ENCODE measurements at places on chromosomes 5 and 9.

- H3K27me3 ChIP-seq, result no peaks in the 10 kb centered on the region
- H3K27ac ChIP-seq, result no peak overlapping the region
- no peaks in the 10 kb centered on the region for H3K4me1 ChIP-seq
- no peak for DNase-seq
- H3K36me3 ChIP-seq, result no peaks in the 10 kb centered on the region
Observed at GRCh38 chr5:177605667-177606066, 5.7 kb downstream of the B4GALT7 start.

DNA sequence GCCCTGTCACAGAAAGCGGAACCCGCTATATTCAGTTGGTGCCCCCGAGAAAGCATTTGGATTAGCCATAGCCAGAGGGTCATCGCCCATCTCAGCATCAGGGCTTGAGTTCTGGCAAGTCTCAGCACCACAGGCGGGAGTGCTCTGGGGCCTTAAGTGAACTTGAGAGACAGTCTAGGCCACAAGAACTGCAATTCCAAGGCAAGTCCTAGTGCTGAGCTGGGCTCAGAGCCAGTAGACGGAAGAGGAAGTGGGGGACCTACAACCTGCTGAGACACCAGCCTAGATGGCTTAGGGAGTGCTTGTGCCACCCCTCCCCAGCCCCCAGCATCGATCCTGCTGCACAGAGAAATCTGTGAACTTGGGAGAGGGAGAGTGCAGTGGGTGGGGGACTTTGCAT, 594.9 kb downstream of the CCDC171 start:
- no peaks in the 10 kb centered on the region for H3K36me3 ChIP-seq
- no peak for DNase-seq
- no peak overlapping the region for H3K4me3 ChIP-seq
- H3K27me3 ChIP-seq, result no peaks in the 10 kb centered on the region
- H3K27ac ChIP-seq, result no peak overlapping the region

DNA sequence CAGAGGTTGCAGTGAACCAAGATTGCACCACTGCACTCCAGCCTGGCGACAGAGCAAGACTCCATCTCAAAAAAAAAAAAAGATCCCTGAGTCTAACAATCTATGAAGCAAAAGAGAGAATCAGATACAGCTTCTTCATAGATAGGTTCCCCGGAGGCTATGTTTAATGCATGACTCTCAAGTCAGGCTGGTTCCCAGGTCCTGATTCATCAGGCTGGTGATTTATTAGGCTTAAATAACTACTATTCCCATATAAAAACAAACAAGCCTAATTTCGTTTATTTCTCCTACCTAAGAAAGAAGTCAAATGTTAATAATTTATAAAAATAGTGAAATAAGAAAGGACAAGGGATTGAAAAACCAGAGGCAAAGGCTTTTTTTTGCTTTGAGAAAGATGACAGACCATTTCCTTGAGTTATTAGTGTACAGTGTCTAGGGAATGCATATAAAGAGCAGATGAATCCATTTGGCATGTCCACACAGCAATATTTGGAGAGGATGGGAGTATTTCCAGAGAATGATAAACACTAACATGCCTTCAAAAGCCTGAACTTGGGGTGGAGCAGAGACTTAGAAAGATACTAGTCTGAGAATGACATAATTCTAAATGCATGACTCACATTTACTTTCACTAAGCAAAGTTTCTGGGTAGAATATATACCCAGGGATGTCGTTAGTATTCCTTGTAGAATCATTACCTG, 115.3 kb downstream of the NREP start:
- H3K27ac ChIP-seq, result no peak overlapping the region
- H3K4me3 ChIP-seq, result no peak overlapping the region
- no peaks in the 10 kb centered on the region for H3K27me3 ChIP-seq
- H3K4me1 ChIP-seq, result no peaks in the 10 kb centered on the region

GRCh38 chr5:34042321-34042720, 692 bp downstream of the C1QTNF3 start:
- no peak for DNase-seq
- H3K36me3 ChIP-seq, result no peaks in the 10 kb centered on the region

DNA sequence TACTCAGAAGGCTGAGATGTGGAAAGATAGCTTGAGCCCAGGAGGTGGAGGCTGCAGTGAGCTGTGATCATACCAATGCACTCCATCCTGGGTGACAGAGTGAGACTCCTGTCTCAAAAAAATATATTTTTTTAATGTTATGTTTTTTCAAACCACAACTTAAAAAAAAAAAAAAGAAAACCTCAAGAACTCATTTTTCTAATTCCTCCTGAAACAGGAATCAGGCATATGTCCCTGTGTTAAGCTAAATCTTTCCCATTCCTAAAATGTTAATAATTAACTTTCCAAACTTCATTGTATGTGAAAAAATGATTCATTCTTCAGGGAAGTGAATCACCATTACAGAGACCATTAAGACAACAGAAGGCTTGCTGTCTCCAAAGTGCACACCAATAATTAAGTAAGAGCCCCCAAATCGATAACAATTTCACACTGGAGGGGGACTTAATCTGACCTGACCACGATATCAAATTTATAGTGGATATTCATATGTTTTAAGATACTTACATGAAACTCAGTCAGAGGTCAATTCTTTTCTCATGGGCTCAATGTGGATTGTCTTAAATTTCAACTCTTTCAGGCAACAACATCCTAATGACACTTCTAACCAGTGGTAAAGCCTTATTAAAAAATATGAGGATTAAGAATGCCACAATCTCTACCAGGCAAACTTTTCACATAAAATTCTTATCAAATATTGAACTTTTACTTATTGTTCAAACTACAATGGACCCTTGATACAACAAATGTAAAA, 5.2 kb downstream of the CEMIP2 start:
- no peak overlapping the region for H3K27ac ChIP-seq
- no peak overlapping the region for H3K4me3 ChIP-seq
- no peaks in the 10 kb centered on the region for H3K36me3 ChIP-seq
- no peak for DNase-seq
- peaks cover 13% of the 10 kb centered on the region for H3K4me1 ChIP-seq
- H3K27me3 ChIP-seq, result no peaks in the 10 kb centered on the region

- no peaks in the 10 kb centered on the region for H3K4me1 ChIP-seq
- no peaks in the 10 kb centered on the region for H3K27me3 ChIP-seq
- DNase-seq, result no peak
- no peaks in the 10 kb centered on the region for H3K36me3 ChIP-seq
- no peak overlapping the region for H3K4me3 ChIP-seq
Observed at GRCh38 chr5:150117945-150118560, 31.7 kb upstream of the CSF1R start.

DNA sequence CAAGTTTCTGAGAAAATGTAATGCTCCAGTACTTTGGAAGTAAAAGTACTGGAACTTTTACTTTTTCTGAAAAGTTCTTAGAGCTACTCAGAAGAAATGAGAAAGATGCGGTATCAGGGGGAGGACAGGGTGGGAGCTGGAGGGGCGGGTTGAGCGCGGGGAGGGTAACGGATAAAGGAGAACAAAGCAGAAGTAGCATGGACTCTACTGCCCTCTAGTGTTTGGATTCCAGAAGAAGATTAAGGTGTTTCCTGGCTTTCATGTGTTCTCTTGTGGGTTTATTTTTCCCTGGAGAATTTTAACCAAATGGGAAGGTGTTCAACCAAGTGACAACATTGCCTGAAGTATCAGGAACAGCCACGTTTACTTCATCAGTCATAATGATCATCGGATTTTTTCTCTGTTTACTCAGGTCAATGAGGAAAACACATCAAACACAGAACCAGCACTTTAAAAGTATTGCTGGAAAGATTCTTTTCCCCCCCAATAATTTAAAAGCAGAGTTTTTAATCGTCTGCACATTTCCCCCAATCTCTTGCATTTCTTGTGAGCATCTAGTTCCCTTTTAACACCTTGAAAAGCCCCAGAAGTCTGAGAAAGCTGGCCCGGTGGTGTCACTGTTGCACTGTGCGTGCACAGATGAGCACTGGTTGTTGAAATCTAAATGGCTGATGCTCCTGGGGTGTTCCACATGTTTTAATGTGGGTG, 190.6 kb downstream of the MPDZ start:
- no peaks in the 10 kb centered on the region for H3K27me3 ChIP-seq
- H3K36me3 ChIP-seq, result no peaks in the 10 kb centered on the region
- no peak overlapping the region for H3K4me3 ChIP-seq
- H3K4me1 ChIP-seq, result peaks cover under 1% of the 10 kb centered on the region
- DNase-seq, result no peak

- DNase-seq, result peak; percentile 84
- no peaks in the 10 kb centered on the region for H3K27me3 ChIP-seq
- peak overlapping the region; percentile 86 for H3K27ac ChIP-seq
- peaks cover 9% of the 10 kb centered on the region for H3K4me1 ChIP-seq
Observed at GRCh38 chr5:124660229-124661093, 86.0 kb downstream of the ZNF608 start.

DNA sequence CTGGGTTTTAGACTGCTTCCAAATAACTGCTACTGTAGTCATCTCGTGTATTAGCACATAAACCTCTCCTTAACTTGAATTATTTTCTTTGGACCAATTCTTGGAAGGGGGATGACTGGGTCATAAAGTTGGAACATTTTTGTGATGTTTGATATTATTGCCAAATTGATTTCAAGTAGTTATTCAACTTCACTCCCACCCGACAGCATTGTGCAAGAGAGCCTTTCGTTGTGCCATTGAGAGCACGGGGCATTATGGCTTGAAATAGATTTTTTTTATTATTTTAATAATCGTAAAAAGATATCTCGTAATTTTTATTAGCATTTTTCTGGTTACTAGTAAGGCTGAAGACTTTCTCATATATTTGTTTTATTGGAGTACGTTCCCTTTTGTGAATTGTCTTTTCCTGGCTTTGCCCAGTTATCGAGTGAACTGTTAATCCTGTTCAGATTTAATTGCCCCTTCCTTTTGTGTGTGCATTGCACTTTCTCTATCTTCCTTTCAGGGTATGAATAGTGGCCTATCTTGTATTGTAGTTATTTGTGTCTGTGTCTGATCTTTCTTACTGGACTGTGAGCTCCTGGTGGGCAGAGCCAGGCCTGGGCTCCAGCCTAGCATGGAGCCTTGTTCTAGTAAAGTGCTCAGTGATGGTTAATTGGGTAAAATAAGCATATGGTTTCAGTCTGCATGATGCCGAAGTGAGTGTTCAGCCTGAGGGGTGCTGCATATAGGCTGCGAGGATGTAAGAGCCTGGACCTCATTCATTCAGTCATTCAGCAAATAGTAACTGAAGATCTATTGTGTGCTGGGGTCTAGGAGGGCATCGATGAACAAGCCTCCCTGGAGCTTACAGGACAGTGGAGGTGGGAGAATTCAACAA, 93.5 kb upstream of the SHB start:
- H3K4me3 ChIP-seq, result no peak overlapping the region
- DNase-seq, result no peak
- H3K27me3 ChIP-seq, result no peaks in the 10 kb centered on the region
- no peaks in the 10 kb centered on the region for H3K36me3 ChIP-seq
- no peaks in the 10 kb centered on the region for H3K4me1 ChIP-seq
- no peak overlapping the region for H3K27ac ChIP-seq

DNA sequence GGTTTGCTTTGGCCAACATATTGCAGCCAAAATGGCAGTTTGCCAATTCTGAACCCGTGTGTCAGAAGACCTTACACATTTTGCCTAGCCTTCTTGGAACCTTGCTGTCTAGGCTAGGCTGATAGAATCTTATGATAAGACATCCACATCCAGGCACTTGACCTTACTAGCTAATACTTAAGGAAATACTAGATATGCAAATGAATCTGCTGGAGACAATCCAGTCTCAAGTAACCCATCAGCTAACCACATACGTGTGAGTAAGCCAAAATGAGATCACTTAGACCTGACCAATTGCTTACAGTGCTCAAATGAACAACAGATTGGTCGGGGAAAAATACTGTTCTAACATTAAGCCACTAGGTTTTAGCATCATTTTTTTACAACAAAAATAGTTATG, 1504.6 kb upstream of the CDH9 start:
- H3K27ac ChIP-seq, result no peak overlapping the region
- no peak overlapping the region for H3K4me3 ChIP-seq
- no peaks in the 10 kb centered on the region for H3K27me3 ChIP-seq
- H3K4me1 ChIP-seq, result no peaks in the 10 kb centered on the region

DNA sequence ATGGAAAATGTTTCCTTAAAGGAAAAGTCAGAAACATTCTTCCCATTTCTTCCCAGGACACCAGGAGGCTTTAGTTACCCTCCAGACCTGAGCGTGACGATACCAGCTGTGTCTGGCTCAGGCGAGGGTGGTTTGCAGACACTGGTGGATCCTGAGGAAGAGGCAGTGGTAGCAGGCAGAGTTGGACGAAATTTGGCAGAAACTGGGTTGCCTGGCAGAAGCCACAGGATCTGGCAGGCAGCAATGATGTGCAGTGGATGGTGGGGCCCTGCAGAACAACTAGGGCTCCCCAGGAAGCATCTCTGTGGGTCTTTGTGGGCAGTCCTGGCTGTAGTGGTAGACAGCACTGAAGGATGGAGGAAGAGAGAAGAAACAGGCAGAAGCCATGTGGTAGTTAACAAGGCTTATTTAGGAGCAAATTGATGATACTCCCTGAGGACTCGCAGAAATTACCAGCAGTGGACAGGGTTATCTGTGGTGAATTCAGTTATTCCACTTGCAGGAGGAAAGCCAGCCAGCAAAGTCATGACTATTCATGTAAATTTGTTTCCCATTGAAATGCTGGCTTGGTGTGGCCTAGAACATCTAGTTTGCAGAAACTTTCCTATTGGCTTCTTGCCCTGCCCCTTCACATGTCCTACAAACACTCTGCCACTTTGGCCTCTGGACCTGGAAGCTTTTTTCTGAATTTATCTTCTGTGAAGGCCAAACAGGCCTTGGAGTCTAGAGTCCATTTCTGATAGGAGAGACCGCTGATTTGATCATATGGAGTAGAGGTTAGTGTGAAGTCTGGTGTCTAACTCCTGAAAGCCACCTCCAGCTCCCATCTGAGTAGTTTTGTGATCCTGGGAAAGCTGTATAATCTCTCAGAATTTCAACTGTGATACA, 212.0 kb downstream of the DMRT2 start:
- no peaks in the 10 kb centered on the region for H3K36me3 ChIP-seq
- no peak overlapping the region for H3K4me3 ChIP-seq
- H3K4me1 ChIP-seq, result no peaks in the 10 kb centered on the region
- no peak for DNase-seq
- H3K27me3 ChIP-seq, result no peaks in the 10 kb centered on the region

- no peak overlapping the region for H3K27ac ChIP-seq
- no peak overlapping the region for H3K4me3 ChIP-seq
- DNase-seq, result no peak
- H3K27me3 ChIP-seq, result no peaks in the 10 kb centered on the region
- no peaks in the 10 kb centered on the region for H3K36me3 ChIP-seq
Observed at GRCh38 chr5:59174248-59174844, 591.5 kb downstream of the RAB3C start.
